ENCODE measurements at places on chromosomes 2 and 18.

DNA sequence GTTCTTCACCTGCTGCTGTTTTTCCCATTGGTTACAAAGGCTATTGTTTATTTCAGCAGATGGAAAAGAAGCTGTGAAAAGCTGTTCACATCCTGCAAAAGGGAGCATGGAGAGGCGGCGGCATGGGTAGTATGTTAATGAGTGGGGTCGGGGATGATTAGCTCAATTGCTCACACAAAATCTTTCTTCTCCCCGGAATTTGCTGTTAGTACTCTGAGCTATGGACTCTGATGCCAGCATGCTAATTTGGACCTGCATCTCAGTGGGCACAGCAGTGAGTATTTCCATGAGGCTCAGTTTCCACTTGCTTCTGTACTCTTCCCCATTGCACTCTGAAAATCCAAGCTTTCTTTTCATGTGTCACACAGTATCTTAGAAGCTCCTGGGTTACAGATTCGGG lies 61.6 kb downstream of the DNER start:
- DNase-seq = no peak

- DNase-seq = peak; percentile 17
Observed at GRCh38 chr2:142037066-142037465, 93.8 kb downstream of the LRP1B start.

GRCh38 chr2:120316528-120317179 lies 29.3 kb upstream of the INHBB start:
- DNase-seq = no peak

- no peak for DNase-seq
Observed at GRCh38 chr2:103233691-103234090, 471.9 kb downstream of the TMEM182 start.

DNA sequence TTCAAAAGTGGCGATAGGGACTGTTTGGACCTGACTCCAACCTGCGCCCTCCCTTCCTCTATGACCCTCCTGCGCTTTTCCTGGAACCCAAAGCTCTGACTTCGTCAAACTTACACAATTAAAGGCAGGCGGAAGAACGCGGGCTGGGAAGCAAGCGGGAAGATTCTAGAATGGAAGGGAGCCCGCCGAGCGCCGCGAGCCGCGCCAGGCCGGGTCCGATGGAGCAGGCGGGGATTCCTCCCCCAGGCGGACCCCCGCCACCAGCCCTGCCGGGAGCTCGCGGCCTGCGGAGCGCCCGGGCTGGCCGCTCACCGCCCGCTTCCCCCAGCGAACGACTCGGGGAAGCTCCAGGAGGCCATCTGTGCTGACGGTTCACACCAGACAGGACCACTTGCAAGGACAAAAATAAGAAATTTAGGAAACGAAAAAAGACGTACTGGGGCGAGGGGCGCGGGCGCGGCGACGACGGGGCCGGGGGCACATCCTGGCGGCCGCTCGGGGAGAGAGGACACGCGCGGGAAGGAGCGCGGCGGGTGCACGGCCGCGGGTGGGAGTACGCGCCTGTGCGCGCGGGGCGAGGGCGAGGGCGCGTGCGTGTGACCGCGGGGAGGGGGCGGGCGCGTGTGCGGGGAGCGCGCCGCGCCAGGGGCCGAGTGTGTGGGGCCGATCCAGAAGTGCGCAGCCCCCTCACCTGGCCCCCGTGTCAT lies 1.1 kb upstream of the SALL3 start:
- no peak for DNase-seq

- no peak for DNase-seq
Observed at GRCh38 chr18:9987345-9987744, 73.5 kb downstream of the VAPA start.

GRCh38 chr18:72427721-72428120 lies 116.4 kb downstream of the CBLN2 start:
- DNase-seq = no peak

DNA sequence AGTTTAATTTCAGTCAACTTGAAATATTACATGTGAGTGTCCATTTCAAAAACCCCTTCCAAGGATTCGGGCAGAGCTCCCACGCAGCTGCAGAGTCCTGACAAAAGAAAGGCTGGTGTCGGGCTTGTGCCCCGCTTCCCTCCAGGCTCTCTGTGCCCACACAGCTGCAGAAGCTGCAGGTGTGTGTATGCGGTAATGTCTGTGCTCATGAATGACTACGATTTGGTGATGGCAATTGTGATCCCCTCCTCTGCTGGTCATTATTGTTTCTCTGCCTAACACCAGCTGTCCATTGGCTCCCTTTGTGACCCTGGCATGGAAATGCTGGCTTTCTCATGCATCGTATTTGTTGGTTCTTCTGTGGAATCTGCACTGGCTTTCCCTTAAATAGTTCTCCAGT lies 224.8 kb downstream of the NUP35 start:
- no peak for DNase-seq

- DNase-seq = no peak
Observed at GRCh38 chr18:923144-923866, 18.6 kb downstream of the ADCYAP1 start.

DNA sequence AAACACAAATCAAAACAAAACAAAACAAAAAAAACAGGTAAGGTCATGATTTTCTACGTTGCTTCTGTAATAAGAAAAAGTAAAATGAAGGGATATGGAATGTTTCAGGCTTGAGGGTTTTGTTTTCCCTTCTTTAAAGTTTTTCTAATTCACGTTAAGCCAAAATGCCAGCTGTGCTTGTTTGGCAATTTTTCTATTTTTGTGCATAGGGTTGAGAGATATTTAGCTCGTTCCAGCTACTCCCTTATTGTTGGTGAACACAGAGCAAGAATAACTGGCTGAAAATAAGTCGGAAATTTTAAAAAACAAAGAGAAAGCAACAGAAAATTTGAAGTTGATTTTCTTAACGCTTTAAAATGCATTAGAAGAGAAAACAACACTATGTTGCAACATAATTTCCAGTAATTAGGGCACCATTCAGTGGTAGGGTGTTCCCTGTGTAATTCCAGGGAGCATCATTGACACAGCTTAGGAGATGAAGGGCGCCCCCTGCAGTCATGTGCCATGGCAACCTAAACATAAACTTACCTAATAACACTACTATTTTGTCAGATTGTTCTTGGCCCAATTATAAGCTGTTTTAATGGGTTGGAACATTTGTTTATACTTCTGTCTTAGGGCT lies 99.5 kb downstream of the DTNA start:
- no peak for DNase-seq

GRCh38 chr18:52888014-52888413 lies 548.0 kb downstream of the DCC start:
- DNase-seq = no peak

DNA sequence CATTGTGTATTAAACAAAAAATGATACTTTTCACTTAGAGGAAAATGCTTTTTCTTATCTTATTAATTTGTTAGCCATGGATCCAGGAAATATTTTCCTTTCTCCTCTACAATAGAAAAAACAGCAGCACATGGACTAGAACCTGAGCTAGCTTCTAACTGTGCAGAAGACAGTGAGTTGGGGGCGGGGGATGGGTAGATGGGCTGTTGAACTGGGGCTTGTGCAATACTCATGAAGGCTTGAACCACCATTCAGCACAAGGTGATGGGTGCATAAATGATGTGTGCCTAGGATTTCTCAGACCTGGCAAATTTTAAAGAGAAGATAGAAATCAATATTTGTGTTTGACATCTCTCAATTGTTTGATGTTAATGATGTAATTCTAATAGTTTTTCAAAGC lies 42.0 kb downstream of the COL5A2 start:
- no peak for DNase-seq

GRCh38 chr2:25304321-25304720 lies 37.4 kb downstream of the DNMT3A start:
- no peak for DNase-seq

GRCh38 chr2:173467751-173468150 lies 113.1 kb downstream of the CDCA7 start:
- no peak for DNase-seq

GRCh38 chr18:75931079-75931478 lies 503.6 kb upstream of the SMIM21 start:
- DNase-seq = no peak

DNA sequence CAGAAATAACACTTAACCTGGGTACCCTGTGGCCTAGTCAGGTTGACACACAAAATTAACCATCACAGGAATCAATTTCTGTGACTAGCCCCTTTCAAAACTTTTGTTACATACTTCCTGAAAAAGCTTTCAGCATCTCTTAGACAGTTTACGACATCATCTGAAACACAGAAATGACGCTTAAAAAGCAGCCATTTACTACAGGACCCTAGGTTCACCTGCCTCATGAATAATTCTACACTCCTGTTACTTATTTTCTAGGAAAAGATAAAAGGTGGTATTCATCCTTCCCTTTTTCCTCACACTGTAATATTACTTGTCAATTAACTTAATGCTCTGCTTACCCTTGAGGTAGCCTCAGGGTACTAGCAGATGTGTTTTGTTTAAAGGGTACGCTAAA lies 388.4 kb downstream of the IRS1 start:
- DNase-seq = no peak

DNA sequence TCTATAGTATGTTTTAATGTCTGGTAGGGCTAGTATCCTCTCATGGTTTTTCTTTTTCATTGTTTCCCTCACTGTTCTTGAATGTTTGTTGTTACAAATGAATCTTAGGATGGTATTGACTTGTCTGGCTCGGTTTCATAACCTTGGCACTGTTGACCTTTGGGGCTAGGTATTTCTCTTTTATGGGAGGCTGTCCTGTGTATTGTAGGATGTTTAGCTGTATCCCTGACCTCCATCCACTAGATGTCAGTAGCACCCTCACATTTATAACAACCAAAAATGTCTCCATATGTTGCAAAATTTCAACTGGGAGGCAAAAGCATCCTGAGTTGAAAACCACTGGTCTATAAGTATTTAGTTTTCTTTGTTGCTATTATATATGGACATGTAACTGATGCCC lies 7.0 kb upstream of the AOX1 start:
- DNase-seq = peak; percentile 30

DNA sequence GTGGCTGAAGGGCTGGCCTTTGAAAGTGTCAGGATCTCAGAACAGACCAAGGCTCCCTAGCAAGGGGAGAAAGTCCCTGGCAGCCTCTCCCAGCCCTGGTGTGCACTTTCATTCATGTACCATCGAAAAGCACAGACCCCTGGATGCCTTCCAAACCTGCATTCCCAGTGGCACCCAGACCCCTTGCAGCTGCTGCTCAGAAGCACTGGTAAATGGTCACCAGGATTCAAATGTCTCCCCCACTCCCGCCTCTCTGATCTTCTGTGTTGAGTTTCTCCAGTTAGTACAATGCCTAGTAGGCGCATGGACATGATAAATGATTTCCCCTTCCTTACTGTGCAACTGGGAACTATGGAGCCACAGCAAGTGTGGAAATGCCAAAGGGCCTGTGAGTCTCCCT lies 180.0 kb downstream of the GLI2 start:
- no peak for DNase-seq

- DNase-seq = no peak
Observed at GRCh38 chr2:180058993-180059392, 51.9 kb upstream of the CWC22 start.

GRCh38 chr2:69995511-69995910 lies 34.1 kb upstream of the ASPRV1 start:
- DNase-seq = no peak
